ENCODE measurements at places on chromosomes 7 and 10.

- DNase-seq, result no peak
Observed at GRCh38 chr10:43669386-43669785, 20.7 kb upstream of the ZNF32 start.

DNA sequence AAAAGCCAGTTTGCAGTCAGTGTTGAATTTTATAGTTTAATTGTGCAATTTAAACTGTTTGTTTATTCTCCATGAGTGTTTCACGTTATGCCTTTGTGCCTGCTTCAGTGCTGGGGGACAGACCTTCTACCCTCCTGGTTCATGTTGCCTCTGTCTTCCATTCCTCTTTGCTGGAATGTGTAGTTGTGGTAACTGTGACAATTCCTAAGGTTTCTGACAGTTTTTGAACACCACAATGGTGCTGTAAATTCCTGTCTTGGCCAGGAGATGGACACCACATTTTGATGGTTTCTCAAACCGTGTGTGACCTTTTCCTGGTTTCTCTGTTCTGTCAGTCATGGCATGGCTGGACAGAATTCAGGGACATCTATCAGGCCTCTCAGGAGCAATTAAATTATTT is 201.7 kb downstream of the BICC1 start:
- DNase-seq, result no peak

- no peak for DNase-seq
Observed at GRCh38 chr10:96309628-96310320, 5.5 kb downstream of the DNTT start.

DNA sequence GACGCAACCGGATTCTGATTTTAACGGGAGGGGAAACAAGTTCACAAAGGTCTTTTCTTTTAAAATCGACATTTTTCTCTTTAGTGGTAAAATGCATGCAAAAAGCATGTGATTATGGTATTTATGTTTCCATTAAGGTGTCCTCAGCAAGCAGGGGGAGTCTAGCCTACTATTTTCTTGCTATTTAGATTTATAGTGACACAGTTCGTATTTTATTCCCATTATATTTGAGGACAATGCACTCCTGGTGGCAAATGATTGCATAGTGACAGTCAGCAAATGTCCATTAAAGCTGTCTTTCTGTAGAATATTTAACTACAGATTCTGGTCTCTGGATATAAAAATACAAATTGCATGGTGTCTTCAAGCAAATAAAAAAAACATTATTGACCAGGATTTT is 554.2 kb downstream of the PARD3 start:
- DNase-seq, result no peak

GRCh38 chr7:20170633-20171032 is 46.6 kb downstream of the MACC1 start:
- no peak for DNase-seq

DNA sequence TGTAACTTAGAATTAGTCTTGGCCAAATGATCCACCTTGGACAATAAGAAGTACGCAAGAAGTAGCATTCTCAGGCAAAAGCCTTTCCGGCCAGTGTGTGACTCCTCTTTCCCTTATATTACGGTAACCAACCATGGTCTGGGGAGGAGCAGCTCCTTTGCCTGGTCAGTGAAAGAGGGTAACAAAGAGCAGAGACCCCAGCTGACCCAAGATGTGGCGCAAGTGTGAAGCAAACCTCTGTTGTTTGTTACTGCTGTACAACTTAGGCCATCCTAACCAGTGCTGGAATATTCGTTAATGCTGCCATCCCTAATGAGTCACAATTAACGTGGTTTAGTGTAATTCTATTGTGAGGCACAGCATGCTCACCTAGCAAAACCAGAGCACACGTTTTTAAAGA is 44.0 kb downstream of the HIPK2 start:
- no peak for DNase-seq

GRCh38 chr10:18196806-18197550 is 56.8 kb downstream of the CACNB2 start:
- DNase-seq, result no peak

Measured in activated CD4-positive, alpha-beta T cell treated with anti-CD3 and anti-CD28 coated beads, Interleukin-2, Interleukin-4, amounts not matched to agents 100 ng/mL and 50 ng/mL, durations not matched to agents 16 hours and 8 hours (primary cell).